ENCODE measurements at places on chromosomes 6 and 20.
A peak's percentile ranks its signal among the peaks of the same experiment; 100 is the strongest.

- peak; percentile 25 for DNase-seq
These were observed 306.6 kb downstream of the EPM2A start for GRCh38 chr6:145428706-145429105.

GRCh38 chr6:91438570-91438969 is 851.7 kb upstream of the MAP3K7 start:
- no peak for DNase-seq

GRCh38 chr6:116010790-116011401 is 49.8 kb downstream of the FRK start:
- DNase-seq: peak; percentile 90

GRCh38 chr20:49276161-49276960 is 1.5 kb downstream of the ZNFX1 start:
- no peak for DNase-seq

DNA sequence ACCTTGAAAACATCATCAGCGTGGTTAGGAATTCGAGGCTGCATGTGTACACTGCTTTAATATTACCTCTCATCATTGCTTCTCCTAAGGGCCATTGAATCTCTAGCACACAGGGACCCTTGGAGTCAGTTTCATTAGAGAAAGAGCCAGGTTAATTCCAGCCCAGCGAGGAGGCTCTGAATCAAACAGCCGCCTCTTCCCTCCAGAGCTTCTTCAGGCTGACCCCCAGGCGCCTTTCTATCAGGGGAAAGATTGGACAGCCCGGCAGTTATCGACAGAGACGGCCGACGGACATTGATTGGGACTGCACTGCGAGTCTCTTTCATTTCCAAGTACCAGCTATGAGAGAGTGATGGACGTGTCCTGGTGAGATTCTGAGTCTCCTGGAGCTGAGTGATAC is 159.2 kb downstream of the ANKRD60 start:
- no peak for DNase-seq

- no peak for DNase-seq
These were observed 619.0 kb downstream of the DOK5 start for GRCh38 chr20:55094353-55094861.

DNA sequence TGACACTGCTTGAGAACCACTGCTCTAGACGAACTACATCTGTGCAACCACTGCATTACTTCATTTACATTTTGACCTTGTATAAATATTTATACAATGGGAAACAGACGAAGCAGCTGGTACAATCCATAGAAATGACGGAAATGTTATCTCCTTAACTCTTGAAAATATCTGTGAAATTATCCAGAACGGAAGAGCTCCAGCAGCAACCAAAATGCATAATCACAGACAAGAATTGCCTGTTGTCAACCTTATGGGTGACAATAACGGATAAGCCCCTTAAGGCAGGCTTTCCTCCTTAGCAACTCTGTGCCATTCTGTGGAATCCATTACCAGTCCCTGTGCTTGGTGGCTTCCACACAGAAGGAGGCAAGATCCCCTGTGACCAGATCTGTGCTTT is 115.4 kb downstream of the DTNBP1 start:
- DNase-seq: no peak

DNA sequence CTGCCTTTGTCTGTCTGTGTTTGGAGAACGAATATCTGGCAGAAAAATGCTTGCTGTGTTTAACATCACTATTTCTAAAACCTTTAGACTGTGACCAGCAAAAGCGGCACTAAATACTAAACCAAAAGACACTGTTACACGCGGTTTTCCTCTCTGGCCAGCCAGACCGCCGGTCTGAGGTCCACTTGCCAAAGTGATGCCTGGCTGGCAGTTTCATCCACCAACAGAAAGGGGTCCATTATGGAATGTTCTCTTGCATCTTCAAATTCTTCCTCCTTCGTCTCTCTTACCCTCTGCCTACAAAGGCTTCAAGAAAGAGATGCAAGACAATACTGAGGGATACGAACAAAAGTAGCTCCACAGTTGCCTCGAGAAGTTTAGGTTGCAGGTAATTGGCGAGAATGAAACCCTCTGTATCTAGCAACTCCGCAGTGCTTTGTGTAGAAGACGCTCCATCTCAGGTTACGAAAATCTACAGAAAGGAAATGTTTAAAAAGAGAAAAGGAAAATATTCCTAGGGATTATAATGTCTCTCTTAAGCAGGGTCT is 176.6 kb downstream of the TRIM27 start:
- no peak for DNase-seq

Measured in Ammon's horn (tissue), 1 donor.